ENCODE measurements at places on chromosomes 13 and 19.
A peak's percentile ranks its signal among the peaks of the same experiment; 100 is the strongest.

- DNase-seq = no peak
These were observed 716 bp downstream of the ZNF573 start for GRCh38 chr19:37778613-37779126.

- DNase-seq = no peak
These were observed 24.4 kb downstream of the LTBP4 start for GRCh38 chr19:40625406-40626120.

GRCh38 chr13:42757678-42758420 is 23.5 kb upstream of the FAM216B start:
- DNase-seq = no peak

DNA sequence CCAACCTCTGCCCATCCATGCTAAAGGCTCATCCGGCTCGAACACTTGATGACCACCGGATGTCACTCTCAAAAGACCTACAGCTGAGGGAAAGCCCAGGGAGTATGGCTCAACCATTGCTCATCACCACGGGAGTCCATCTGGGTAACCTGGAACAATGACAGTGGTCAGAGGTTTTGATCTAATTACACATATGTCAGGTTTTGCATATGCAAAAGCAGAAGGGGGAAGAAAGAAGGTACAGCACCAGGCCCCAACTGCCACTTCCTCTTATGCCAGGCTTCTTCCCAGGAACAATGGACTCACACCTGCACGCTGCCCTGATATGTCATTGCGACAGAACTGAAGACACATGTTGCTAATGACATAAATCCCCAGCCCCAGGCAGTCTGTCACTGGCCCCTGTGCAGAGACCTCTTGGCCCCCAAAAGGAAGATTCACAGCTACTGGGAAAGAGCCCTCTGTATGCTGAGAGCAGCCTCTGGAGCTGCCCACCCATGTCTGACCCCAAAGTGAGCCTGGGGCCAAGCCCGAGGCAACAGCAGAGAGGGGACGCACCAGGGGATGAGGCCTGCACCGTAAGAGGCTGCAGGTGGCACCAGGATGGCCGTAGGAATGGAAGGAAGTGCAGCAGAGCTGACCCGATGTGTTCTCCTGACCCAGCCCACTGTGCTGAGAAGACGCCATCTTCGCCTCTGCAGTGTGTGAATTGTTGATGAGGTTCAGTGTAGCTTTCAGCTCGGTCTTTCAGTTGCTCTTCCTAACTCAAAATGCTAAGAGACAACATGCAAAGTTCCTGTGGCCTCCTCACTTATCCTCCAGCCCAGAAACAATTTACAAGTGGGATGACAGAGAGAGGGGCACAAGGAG is 26.3 kb downstream of the EPS15L1 start:
- DNase-seq = no peak

DNA sequence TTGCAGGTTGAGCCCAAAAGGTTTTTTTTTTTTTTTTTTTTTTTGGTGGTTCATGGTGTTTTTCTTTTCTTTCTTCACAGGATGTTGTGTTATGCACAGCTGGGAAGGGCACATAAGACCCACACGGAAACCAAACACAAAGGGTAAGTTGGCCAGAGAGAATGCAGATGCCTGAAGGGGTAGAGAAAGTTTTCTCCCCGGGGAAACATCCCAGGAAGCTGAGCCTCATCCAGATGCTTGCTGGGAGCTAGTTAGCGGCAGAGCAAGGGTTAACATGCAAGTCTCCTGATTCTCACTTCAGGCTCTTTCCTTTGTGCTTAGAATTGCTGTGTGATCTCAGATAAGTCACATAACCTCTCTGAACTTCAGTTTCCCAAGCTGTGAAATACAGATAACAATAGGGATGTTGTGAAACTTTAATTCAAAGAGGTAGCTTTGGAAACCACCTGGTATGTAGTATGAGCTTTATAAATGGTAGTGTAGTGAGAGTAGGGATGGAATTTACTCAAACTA is 3.1 kb downstream of the ADGRE1 start:
- DNase-seq = no peak

GRCh38 chr13:41645331-41645730 is 188.0 kb downstream of the RGCC start:
- no peak for DNase-seq

- peak; percentile 64 for DNase-seq
These were observed 193.9 kb downstream of the RBM26 start for GRCh38 chr13:79212064-79212619.

Measured in NCI-H1436 treated with DMSO at 0.1 percent for 48 hours (cell line).